Stimulated activated CD8-positive, alpha-beta memory T cell treated with anti-CD3 and anti-CD28 coated beads, Interleukin-7, amount 100 ng/mL, for 1 hour (primary cell): ENCODE measurements at places on chromosomes 12 and 14.

- DNase-seq: no peak
Measured at GRCh38 chr14:105919458-105920150, 393.2 kb downstream of the TMEM121 start.

DNA sequence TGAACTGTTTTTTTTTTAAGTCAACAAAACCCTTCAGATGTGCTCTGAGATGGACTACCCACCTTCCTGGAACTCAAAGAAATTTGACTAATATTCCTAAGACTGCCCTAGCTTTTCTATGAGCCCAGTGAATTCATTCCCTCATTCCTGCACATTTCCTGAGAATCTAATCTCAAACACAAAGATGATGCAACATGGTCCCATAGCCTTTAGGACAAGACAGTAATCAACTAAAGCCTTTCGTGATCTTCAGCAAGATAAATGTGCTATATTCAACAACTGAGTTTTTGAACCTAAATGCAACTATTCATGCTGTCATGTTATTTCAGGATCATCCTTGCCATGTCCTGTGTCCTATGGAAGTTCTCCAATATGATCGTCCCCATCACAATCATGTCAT is 5.0 kb downstream of the SETD3 start:
- DNase-seq: no peak

DNA sequence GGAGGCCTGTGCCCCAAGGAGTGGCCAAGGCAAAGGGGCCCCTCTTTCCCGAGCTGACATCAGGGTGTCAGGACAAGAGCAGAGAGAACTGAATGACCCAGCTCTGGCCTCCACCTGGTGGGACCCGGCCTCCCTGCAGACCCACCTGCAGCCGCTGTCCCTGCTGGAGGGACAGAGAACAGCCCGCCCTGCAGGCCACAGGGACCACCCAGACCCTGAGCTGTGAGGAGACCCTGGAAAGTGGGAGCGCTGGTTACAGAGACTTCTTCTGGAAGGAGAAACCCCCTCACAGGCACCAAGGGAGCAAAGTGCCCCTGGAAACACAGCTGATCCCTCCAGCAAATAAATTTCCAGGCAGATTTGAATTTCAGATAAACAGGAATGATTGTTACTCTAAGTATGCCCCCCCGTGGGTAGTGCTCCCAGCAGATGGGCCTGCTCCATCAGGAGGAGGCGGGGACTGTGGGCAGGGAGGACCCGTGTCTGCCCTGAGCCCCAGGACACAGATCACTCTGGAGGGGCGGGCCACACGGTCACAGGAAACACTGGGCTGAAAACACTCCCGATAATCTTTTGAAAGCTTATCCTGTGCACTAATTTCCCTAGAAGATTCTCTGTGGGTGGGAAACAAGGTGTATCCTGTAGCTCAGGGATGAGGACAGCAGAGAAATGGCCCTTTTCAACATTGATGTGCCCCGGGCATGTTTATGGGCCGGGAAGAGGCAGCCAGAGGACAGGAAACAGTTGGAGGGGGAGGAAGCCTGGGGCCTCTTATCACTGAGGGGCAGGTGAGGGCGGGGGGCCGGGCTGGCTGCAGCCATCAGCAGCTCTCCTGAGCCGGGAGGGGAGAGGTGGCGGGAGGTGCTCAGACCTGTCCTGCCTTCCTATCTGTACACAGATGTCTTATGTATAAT is 276.0 kb downstream of the ADGRD1 start:
- no peak for DNase-seq

GRCh38 chr14:63345826-63346225 is 27.1 kb upstream of the GPHB5 start:
- DNase-seq: no peak

GRCh38 chr14:71119075-71119474 is 211.8 kb downstream of the PCNX1 start:
- no peak for DNase-seq

- no peak for DNase-seq
Measured at GRCh38 chr14:59564366-59564765, 12.2 kb downstream of the CCDC175 start.

GRCh38 chr12:122117979-122118378 is 39.4 kb downstream of the MLXIP start:
- no peak for DNase-seq

DNA sequence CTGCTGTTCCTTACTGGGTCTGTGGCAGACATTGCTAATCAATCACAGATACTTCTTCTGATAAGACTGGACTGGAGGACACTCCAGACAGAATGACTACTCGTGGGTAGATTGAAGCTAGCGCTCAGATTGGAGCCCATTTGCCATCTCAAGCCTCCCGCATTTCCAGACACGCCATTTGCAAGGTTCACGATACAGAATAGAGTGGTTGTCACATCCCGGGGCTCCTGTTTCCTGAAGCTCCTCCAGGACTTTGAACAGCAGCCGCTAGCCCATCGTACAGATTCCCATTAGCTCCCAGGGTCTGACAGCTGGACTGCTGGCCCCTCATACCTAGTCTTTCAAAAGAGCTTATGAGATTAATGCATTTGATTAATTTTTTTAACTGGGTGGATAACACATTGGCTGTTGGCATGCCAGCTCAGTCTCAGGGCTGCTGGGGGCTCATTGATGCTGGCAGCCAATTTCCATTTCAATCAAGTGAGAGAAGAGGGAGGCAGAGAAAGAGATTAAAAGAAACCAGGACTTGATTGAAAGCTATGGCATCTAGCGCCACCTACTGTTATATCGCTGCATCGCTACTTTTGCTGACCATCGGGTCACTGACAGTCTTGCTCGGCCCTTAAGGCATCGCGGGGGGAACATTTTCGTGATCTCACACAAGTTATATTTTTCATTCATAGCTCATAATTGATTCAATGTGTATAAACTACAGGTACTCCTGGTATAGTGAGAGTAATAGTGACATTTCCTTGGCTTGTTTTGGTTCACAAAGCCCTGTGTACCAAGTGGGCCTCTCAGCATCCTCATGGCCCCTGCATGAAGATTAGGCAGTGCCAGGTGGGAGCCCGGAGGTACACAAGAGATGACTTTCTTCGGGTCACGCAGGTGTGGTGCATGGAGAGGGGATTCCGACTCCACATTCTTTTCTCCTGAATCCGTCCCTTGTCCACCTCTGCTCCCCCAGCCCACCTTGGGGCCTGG is 78.6 kb downstream of the CCDC60 start:
- no peak for DNase-seq

DNA sequence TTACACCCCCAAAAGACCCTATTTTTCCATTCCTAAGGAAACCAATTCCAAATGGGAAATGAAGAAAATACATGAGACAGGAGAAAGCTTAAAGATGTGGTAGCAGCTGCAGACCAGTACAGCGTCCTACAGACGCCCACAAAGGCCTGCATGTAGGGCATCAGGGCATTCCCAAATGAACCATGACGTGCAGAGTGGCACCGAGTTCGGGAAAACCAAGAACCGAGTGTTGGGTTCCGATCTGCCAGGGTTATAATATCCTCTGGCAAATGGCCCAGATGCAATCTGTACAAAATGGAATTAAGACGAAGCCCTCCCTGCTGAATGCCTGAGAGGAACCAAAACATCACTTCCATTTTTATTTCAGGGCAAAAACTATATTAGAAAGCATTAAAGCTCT is 34.4 kb upstream of the SELPLG start:
- DNase-seq: no peak

- no peak for DNase-seq
Measured at GRCh38 chr14:52240623-52241022, 26.9 kb upstream of the PTGDR start.

DNA sequence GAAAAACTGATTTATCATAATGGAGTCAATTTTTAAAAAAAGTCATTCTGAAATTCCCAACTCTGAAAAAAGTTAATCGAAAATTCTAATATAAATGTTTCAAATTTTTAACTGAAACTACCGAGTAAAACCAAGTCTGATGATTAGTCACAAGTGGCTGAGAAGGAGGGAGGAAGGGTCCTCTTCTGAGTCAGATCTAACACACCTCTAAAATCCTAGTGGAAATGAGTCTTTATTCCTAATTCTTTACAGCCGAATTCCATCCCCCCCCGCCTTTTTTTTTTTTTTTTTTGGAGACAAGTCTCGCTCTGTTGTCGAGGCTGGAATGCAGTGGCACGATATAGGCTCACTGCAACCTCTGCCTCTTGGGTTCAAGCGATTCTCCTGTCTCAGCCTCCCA is 37.9 kb downstream of the RAD9B start:
- no peak for DNase-seq
